ENCODE measurements at places on chromosomes 11 and 22.

- DNase-seq, result no peak
These were observed 117.5 kb upstream of the TOP3B start for GRCh38 chr22:22099833-22100812.

- no peak for DNase-seq
These were observed 52.0 kb downstream of the KCNJ1 start for GRCh38 chr11:128814856-128815705.

- DNase-seq, result no peak
These were observed 154.4 kb upstream of the FAT3 start for GRCh38 chr11:92070026-92070889.

GRCh38 chr22:24471570-24471969 is 23.6 kb upstream of the UPB1 start:
- no peak for DNase-seq

GRCh38 chr11:15818132-15818842 is 538.1 kb downstream of the SOX6 start:
- DNase-seq, result no peak

- DNase-seq, result no peak
These were observed 30.3 kb upstream of the GRAMD4 start for GRCh38 chr22:46589871-46590271.

GRCh38 chr11:120501440-120501839 is 10.1 kb upstream of the GRIK4 start:
- no peak for DNase-seq

DNA sequence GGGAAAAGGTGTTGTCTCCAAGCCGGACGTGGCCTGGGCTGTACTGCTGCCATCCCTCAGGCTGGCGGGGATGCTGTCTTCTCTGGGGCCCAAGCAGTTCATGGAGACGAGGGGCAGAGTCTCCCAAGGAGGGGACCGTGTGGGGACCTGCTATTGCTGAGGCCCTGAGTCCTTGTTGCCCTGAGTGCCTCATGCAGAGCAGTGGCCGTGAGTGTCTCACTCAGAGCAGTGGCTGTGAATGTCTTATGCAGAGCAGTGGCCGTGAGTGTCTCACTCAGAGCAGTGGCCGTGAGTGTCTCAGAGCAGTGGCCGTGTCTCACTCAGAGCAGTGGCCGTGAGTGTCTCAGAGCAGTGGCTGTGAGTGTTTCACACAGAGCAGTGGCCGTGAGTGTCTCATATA is 54.7 kb downstream of the GRAMD4 start:
- DNase-seq, result no peak

DNA sequence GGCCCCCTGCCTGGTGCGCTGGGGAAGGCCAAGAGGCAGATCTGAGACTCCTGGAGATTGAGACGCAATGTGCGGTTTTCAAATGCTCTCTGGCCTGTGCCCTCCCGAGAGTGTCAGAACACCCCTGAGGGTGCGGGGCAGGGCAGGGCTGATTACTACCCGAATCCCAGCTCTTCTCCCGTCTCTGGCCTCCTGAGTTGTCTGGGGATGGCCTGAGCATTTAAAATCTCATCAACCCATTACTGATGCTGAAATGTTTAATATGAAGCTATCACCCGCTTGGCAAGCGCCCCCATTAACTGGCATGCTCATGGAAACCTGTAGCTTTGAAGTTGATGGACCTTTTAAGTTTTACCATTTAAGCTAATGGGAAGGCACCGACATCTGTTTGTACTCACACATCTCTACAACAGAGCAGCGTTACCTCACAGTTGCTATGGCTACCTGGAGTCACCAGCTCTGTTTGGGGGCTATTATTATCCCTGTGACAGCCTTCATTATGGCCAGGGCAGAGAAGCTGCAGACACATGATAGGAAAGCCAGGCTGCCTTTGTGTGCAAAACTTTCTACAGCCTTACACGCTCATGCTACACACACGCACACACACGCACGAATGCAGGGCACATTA is 3.6 kb upstream of the MB start:
- no peak for DNase-seq

DNA sequence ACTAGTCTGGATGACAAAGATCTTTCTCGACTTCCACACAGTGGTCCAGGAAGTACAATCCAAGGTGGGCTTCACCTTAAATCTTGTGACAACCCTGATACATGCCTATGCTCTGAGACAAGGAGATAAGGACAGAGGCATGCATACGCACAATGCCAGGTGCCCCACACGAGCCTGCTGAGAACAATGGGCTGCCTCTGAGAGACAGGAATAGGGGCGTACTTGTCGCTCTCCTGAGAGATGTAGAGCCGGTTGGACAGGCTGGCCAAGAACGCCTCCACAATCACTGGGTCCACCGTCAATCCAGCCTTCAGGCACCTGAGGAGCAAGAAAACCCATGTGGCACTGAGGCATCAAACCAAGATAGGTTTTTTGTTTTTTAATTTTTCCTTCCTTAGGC is 25.5 kb downstream of the SERPIND1 start:
- DNase-seq, result no peak

GRCh38 chr11:86418917-86419316 is 44.2 kb downstream of the CCDC81 start:
- DNase-seq, result no peak

DNA sequence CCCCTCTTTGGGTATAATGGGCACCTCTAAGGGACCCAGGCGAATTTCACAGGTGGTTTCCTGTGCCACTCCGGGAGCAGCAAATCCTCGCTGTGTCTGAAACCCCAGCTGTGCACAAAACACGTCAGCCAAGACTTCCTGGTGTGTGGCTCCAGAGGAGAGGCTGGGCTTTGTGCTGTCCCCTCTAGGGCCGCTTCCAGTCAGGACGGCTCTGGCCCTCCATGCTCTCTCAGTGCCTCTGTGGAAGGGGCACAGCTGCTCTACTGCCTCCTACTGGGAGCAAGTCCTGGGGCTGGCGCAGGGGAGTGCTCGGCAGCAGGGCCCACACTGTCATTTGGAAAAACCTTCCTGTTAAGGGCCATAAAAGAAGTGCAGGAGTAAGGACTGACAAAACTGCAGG is 23.7 kb upstream of the ARFGAP3 start:
- no peak for DNase-seq

- no peak for DNase-seq
These were observed 24.6 kb downstream of the LRFN4 start for GRCh38 chr11:66881451-66881835.

DNA sequence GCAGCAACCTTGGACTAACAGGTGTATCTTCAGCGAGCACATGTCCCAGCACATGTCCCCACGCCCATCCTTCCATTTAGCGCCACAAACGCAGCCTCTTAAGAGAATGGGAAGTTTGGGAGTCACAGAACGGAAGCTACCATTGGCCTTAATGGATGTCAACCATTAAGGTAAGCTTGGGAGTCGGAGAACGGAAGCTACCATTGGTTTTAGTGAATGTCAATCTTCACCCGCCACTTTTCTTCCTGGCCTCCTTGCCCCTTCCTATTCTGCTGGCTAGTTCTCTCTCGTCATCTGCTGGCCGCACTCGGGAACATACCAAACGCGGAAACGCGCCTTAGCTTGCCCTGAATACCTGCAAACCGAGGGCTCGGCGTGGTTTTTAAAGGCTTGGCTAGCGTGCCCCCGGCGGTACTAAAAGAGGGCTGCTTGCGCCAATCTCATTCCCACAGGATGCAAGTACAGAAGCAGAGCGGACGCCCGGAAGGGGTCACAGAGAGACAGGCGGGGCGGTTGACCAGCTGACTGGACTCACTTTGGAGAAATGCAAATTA is 24.3 kb downstream of the GLYATL1 start:
- no peak for DNase-seq

DNA sequence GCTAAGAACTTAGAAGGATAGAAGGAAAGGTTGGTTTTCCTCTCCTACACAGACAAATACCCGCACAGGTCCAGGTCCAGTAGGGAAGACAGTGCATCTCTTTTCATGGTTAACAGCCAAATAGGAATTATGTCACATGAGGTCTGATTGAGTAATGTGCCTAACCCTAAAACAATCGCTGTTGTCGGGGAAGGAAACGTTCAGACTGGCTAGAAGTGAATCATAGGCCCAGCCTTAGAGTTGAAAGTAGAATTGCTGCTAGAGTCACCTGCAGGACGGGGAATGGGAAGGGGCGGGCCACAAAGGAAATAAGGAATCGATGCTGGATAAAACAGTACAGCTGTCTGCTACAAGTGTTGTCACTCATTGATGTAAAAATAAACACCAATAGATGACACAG is 12.4 kb upstream of the HTATIP2 start:
- no peak for DNase-seq

DNA sequence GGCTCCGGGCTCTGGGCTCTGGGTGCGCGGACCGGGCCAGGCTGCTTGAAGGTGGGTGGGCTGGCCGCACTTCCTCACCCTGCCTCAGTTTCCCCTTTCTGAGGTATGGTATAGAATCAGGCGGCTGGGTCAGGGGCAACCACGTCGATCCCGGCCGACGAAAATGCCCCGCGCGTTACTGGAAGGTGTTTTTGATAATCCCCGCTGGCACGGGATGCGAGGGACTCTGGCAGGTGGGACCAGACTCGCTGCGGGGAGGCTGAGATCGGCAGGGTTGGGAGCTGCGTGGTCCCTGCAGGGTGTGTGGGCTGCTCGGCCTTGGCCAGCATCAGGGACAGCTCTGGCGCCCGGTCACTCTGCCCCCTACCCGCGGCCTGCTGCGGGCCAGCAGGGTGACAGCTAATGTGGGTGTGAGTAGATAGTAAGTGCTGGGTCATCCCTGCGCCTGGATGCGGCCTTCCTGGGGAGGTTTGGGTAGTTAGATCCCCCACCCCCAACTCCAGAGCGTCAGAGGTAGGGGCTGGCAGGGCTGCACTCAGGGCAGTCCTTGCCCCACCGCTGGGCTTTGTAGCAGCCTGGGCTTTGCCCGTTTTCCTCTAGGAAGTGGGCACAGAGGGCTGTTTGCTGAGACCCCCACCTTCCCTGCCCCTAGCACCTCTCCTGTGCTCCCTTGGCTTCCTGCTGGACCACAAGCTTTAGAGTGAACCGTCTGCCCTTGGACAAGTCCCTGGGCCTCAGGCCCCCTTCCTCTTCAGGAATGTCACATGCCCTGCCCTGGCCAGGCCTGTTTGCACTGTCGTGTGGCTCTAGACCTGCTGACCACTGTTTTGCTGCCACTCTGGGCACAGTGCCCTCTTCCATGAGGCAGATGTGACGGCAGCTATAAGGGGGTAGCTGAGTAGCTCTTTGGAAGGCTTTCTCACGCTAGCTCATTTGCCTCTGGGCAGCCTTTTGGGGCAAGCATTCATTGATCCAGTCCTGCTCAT is 579 bp downstream of the TANGO2 start:
- DNase-seq, result no peak

DNA sequence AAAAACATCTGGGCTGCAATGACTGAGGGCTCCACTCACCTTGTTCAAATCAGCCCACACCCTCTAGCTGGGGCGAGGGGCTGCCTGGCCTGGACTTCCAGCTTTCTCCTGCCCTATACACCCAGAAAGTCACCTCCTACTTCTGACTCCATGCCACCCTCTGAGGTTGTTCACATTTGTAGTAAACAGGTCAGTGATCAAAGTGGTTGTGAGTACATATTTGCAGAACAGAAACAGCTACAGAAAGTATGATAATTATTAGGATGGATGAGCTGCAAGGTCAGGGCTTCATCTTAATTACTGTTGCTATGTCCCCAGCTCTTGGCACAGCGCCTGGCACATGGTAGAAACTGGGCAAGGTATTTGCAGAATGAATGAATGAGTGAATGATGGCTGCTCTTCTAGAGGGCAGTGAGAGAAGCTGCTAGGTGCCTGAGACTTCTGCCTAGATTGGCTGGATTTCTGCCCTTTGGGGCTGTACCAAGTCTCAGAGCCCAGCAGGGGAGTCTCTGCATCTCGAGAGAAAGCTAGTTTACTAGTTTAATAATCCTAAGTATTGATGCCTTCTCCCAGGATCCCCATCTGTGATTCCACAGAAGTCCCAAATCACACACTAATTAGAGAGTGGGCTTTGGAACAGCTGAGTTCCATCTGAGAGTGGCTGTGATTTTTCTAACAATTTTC is 36.0 kb downstream of the SYT13 start:
- DNase-seq, result no peak

DNA sequence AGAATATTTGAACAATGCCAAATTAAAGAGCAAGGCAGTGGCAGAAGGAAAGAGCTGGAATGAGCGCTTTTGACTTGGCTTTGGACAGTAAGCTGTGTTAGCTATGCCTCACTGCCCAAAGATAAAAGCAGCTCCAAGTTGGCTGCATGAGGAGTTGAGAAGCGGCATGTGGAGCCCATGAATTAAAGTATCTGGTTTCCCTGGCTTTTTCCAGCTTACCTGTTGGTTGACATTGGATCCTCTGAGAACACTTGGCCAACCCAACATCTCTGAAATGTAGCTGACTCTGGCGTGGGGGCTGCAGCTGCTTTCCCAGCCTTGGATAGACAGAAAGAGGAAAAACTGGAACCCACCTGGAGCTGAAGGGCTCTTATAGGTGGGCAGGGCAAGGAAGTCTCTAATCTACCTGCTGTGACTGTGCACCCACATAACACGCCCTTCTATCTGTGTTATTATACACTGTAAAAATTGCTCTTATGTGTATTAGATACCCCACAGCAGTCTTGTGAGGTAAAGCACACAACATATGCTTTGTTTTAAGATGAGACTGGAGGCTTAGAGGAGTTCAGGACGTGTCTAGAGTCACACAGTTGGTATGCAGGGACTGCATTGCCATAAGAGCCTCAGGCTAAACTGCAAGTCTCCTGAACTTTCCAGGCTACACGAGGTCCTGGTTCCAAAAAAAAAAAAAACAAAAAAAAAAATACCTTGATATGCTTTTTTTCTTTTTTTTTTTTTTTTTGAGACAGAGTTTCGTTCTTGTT is 5.8 kb downstream of the UBASH3B start:
- no peak for DNase-seq

- no peak for DNase-seq
These were observed 78.9 kb downstream of the GRIK4 start for GRCh38 chr11:120590472-120590871.

DNA sequence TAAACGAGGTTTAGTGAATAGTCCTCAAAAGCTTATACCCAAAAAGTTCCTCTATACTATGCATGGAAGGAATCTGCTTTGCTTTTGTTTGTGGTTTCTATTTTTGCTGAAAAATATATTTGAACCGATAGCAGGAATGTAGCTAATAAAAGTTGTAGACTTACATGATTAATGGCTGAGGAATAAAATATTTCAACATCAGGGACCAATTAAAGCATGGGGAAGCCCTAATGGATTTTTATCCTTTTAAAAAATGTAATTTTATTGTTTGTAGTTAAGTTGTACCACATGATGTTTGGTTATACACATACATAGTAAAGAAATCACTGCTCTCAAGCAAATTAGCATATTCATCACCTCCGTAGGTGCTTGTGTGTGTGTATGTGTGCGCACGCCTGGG is 295.3 kb upstream of the CNTN5 start:
- no peak for DNase-seq

GRCh38 chr11:73326929-73327811 is 19.1 kb downstream of the ARHGEF17 start:
- DNase-seq, result no peak

DNA sequence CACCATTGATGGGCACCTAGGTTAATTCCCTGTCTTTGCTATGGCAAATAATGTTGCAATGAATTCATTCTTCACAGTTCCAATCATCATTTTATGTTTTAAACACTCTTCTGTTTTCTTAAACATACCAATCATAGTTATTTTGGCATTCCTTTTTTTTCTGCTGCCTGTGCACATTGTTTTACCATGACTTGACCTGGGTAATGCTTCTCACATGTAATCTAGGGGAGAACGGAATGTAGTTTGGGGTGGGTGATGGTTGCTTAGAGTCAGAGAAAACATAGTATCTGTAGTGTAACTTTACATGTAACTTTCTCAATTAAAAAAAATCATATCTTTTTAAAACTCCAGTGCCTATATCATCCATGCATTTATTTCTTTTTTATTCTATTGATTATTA is 1945.3 kb upstream of the RAG2 start:
- no peak for DNase-seq
